Activated naive CD4-positive, alpha-beta T cell treated with anti-CD3 and anti-CD28 coated beads, Interleukin-2, amount 50 U/mL, for 16 hours (primary cell): ENCODE measurements at places on chromosomes 6 and 20.

- DNase-seq, result no peak
Observed at GRCh38 chr6:53499094-53499493, 45.8 kb downstream of the GCLC start.

- no peak for DNase-seq
Observed at GRCh38 chr6:139643986-139644385, 269.5 kb upstream of the CITED2 start.

DNA sequence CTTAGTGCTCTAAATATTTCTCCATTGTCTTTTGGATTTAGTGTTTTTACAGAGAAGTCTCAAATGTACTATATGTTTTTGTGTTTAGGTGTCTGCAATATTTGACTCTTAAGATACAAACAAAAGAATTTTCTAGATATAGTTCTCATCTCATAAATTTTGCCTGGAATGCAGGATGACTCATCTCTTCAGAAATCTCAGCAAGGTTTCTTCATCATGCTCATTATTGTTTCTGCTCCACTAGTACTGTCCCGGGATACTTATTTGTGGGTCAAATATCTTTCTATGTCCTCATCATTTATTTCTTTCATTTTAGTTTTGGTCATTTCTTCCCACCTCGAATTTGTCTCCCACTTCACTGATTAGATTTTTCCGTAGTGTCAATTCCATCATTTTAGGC, 9.5 kb downstream of the AHI1 start:
- DNase-seq, result no peak

DNA sequence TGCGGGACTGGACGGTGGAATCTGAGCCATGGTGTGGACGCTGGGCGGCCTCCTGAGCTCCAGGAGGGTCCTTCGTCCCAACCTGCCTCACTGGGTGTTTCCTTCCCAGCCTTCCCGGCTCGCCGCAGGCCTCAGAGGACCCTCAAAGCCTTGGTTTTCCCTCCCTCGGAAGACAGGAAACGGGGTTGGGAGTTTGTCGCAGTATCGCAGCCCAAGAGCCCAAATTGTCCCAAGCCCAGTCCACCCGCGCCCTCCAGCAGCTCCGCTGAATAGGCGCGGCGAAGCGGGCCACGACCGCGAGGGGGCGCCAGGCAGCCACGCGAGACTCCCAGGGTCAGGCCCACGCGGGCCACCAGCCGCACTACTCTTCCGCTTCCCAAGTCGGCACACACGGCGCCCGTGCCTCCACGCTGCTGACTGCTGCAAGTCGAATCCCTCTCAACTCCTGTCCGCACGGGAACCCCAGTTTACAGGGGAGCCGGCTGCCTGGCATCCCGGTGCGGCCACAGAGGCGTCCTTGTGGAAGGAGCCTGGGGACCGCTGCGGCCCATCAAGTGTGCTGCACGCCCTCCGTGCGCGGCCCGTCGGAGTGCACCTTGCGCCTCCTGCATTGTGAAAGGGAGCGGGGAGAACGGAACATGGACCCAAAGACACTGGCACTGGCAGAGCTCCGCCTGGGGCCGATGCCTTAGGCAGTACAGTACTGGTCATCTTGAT, 40.4 kb upstream of the HMGA1 start:
- DNase-seq, result peak; percentile 91

DNA sequence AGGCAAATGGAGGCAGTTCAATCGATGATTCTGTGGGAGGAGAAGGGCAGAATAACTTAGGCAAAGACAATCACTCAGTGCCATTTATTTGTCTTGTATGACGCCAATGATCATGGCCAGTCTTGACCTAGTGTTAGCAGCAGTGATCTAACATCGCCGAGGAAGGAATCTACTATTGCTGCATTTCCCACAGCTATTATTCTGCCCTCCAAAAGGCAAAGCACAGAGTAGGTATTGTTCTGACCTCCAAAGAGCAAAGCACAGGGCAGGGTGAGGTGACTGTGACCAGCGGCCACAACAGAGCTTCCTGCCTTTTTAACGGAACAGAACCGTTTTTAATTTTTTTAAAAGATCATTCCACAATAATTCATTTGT, 235.9 kb downstream of the CDH4 start:
- no peak for DNase-seq

- no peak for DNase-seq
Observed at GRCh38 chr6:24864343-24864742, 65.6 kb upstream of the ARMH2 start.

DNA sequence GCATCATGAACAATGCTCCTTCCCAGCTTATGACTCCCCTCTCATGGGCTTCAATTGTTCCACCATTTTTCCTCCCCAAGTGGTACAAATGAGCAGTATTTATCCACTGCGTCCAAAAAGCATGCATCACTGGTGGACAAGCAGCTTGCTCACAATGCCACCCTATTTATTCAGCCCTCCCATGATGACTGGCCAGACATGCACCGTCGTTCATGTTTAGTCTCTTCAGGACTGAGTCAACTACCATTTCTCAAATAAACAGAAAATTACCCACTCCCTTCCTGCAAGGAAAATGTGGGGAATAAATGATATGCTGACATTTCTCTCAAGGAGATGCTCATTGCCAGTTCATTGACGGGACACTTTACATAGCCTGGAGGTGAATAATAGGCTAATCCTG, 300.4 kb downstream of the C6orf118 start:
- no peak for DNase-seq

- no peak for DNase-seq
Observed at GRCh38 chr20:62546606-62547005, 70.8 kb upstream of the GATA5 start.

DNA sequence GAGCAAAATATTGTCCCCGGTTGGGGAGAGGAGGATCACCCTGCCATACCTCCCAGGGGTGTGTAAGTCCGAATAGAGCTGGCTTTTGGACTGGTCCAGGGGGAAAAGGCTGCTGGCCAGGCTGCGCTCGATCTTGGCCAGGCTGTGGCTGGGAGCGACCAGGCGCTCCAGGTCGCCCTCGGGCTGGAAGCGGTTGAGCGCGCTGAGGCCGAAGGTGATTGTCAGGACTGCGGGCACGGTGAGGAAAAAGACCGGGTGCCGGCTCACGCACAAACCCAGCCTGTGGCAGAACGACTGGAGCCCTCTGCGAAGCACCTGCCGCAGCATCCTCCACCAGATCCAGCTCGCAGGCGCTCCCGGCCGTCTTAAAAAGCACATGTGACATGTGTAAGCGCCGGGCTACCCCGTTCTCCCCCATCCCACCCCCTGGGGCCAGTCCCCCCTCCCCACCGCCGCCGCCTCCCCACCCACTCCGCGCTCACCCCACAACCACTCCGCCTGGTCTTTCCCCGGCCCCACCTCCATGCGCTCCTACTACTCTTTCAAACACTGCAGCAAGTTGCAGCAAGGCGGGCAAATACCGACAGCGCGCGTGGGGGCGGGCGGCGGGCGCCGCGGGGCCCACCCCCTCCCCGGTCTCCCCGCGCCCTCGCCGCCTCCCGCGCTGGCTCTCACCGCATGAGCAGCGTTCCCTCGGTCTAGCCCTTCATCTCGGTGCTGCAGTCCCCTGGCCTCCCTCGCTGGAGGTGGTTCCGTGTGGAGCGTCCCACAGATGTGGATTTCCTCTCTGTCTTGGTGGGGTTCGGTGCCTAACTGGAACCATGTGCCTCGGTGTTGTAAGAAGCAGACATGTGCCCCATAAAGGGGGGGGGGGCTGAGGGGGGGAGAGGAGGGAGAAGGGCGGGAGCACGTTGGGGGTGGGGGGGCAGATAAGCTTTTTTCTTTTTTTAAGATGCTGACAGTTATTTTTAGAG, 42.4 kb downstream of the PTCHD4 start:
- DNase-seq, result no peak

DNA sequence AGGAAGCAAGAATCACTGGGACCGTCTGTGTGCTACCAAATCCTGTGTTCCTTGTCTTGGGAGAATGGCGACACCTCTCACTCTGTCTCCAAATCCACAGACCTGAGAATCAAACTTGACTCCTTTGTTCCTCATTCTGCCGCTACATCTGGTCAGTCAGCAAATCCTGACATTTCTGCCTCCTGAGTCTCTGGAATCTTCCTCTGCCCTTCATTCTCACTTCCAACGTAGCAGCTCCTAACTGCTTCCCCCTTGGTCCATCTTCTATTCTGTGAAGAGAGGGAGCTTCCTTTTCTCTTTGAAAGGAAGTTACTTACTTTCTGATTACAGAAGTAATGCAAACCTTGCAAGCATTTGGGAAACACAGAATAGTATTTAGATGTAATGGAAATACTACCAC, 37.7 kb downstream of the SYTL3 start:
- no peak for DNase-seq

DNA sequence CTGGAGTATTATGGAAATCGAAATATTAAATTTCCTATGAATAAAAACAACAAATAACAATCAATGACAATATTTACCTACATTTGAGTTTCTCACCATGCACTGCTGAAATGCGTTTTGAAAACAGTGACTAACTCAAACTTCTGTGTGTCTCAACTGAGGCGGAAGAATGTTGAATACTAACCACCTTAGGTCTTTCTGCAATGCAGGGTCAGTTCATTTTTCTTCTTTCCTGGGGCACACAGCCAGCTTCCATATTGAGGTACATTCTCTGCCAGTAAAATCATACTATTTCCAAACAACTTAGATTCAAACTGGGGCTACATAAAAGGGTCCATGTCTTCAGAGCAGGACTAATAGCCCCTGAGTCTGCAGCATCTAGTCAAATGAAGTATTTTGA, 310.1 kb downstream of the UTRN start:
- DNase-seq, result no peak

- DNase-seq, result no peak
Observed at GRCh38 chr6:170441316-170441715, 111.8 kb downstream of the PSMB1 start.

GRCh38 chr6:158911746-158912480, 88.1 kb downstream of the RSPH3 start:
- DNase-seq, result no peak

DNA sequence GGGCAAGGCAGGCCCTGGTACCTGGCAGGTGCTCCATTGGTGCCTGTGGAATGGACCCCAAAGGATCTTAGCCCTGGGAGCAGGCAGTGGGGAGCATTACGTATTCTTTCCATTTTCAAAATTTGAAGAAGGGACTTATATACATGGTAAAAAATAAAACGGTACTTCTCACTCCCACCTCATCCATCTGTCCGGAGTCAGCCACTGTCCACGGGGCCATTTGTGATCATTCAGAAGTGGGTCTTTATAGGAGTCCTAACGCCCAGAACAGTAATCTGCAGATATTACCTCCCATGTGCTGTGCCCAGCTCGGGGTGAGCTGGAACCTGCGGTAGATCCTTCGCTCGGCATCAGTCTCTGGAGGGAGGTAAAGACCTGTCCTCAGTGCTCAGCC, 110.4 kb downstream of the SYCP2 start:
- no peak for DNase-seq

DNA sequence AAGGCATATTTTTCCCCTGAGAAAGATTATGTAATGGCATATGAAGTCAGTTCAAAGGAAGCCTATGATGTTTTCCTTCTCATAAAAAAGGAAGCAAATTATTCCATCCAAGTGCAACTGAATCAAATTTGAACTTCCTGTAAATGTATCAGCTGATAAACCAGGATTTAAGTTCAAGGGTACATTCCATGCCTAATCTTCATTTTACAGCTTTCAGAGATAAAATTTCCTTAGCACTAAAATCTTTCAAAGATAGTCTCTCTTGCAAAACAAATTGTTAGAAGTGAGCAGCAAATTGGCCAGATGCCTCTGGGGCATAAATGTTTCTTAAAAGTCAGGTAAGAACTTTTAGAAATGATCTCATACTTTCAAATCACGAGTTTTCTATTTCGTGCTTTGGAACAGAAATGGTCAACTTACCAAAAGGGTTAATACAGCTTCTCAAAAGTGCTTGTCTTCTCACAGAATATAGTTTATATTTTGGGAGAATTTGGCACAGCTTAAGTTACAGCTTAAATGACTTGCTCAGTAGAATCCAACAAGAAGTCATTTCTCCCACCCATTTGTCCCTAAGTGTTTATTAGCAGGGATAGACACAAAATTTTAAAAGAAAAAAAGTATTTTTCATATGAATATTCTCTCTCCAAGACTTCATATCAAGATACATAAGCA, 2.7 kb upstream of the TCF21 start:
- no peak for DNase-seq

DNA sequence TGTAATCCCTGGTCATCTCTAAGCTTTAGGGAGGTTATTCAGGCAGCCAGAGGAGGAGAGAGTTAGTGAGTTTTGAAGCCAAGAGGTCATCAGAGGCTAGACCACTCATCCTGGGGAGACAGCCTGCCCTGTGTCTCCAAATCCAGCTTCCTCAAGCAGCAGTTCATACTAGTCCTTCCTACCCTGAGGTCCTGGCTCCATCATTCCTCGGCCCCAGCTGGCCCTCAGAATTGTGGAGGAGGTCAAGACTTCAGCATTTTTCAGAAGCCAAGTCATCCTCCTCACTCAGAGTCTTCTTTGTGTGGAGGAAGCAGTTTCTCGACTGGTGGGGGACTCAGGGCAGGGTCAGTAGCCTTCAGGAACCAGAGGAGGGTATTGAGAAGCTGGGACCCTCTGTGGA, 12.4 kb upstream of the KIAA1755 start:
- DNase-seq, result no peak

DNA sequence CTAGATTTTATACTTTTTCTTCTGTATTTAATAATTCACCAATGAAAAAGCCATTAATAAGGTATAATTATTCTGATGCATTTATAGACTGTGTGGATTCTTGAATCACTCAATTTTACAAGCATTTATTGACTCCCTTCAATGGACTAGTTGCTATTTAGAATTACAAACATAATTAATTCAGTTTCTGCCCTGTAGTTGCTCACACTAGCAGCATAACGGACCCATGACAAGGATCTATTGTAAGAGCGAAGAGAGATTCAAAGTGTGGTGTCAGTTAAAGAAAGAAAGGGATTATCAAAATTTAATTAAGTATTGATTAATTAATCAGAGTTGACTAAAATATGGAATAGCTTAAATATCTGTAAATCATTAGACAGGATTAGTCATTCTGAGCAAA, 602.6 kb upstream of the PTCHD4 start:
- DNase-seq, result no peak

DNA sequence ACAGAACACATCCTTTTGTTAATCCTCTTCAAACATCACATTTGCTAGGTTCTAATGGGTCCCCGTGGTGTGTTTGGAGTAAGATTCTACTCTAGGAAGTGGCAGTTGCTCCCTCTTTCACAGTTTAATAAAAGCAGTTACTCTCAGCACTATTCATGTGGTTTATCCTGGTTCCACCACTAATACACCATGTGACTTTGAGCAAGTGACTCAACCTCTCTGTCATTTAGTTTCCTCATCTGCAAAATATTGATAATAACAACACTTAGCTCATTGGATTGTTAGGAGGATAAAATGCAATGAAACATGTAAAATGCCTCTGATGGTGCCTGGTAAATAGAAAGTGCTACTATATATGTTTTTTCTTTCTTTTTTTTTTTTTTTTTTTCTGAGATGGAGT, 488.0 kb upstream of the NOX3 start:
- DNase-seq, result no peak

DNA sequence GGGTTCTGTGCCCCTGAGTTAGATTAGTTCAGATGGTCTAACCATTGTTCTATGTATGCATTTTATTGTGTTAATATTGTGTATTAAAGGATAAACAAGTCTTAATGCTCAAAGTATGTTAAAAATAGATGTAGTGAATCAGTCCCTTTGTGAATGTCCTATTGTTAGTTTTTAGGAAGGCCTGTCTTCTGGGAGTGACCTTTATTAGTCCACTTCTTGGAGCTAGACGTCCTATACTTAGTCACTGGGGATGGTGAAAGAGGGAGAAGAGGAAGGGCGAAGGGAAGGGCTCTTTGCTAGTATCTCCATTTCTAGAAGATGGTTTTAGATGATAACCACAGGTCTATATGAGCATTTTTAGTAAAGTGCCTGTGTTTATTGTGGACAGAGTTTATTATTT, 12.3 kb upstream of the HMGN4 start:
- DNase-seq, result no peak

GRCh38 chr6:88238065-88238464, 71.9 kb upstream of the CNR1 start:
- no peak for DNase-seq
